Pulmonary artery endothelial cell (primary cell): ENCODE measurements at places on chromosomes 6 and 20.

DNA sequence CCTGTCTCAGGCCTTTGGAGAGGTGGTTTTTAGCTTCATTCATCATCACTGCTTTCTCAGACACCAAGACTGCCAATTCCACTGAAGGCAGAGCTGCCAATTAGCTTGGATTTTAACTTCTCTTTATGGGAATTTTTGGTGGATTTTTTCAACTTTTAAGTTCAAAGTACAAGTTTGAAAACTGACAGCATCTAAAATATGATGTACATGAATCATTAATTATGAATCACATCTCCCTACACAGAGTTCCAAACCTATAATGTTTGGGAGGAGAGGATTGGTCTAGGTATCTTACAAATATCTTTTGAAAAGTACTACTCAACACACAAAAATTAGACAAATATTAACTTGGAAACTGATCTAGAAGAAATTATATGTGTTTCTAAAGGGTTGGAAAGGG is 25.5 kb downstream of the CNKSR3 start:
- no peak for DNase-seq

DNA sequence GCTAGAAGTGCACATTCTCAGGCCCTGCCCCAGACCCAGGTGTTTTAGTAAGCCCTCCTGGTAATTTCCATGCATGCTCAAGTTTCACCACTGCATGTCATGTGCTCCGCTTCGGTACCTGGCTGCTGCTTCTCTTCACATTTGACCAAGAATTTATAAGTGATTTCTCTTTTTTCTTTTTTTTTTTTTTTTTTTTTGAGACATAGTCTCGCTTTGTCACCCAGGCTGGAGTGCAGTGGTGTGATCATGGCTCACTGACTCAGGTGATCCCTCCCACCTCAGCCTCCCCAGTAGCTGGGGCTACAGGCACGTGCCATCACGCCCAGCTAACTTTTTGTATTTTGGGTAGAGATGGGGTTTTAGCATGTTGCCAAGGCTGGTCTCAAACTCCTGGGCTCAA is 16.0 kb downstream of the TM9SF4 start:
- no peak for DNase-seq

DNA sequence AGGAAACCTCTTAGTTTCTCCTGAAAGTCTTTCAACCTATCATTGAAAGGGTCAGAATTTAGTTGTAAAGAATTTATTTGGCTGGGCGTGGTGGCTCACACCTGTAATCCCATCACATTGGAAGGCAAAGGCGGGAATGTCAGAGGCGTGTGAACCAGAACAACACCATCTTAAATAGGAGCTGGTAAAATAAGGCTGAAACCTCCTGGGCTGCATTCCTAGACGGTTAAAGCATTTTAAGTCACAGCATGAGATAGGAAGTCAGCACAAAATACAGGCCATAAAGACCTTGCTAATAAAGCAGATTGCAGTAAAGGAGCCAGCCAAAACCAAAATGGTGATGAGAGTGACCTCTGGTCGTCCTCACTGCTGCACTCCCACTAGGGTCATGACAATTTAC is 29.6 kb downstream of the OR2B2 start:
- DNase-seq, result no peak

GRCh38 chr6:25155211-25155610 is 124.0 kb upstream of the CARMIL1 start:
- no peak for DNase-seq

DNA sequence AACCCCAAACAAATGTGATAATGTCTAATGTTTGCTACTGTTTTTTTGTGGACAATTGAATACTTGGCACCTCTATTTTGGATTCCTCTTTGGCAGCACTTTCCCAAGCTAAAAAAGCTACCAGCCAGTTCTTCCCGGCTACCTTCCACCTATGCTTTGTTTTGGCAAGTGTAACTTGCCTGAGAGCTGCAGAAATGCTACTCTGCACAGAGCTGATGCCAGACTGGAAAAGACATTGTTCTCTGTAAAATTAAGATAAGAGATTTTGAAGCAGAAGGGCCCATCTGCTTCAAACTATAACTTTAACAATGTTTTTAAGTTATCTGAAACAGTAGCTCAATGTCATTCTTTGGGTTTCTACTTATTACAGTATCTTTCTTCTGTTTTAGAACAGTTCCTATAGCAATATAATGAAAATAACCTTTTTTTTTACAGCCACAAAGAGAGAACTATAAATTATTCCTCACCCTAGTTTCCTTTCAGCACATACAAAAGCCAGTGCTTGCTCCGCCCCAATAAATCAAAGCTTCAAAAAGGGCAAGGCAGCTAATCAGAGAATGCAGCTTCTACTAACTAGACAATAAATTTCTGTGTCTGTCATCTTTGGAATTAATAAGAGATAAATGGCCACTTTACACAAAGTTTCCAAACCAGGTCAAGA is 183.1 kb downstream of the UBE3D start:
- no peak for DNase-seq

- no peak for DNase-seq
These were observed 14.2 kb downstream of the RAB23 start for GRCh38 chr6:57207872-57208271.

DNA sequence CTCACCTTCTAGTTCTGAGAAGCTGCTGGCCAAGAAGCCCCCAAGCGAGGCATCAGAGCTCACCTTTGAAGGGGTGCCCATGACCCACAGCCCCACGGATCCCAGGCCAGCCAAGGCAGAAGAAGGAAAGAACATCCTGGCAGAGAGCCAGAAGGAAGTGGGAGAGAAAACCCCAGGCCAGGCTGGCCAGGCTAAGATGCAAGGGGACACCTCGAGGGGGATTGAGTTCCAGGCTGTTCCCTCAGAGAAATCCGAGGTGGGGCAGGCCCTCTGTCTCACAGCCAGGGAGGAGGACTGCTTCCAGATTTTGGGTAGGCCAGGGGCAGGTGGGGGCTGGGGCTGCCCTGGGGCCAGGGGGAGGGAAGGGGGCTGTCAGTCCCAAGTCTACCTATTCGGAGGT is 2.3 kb downstream of the MYLK2 start:
- no peak for DNase-seq

- no peak for DNase-seq
These were observed 6.0 kb downstream of the CST7 start for GRCh38 chr20:24955045-24955444.

DNA sequence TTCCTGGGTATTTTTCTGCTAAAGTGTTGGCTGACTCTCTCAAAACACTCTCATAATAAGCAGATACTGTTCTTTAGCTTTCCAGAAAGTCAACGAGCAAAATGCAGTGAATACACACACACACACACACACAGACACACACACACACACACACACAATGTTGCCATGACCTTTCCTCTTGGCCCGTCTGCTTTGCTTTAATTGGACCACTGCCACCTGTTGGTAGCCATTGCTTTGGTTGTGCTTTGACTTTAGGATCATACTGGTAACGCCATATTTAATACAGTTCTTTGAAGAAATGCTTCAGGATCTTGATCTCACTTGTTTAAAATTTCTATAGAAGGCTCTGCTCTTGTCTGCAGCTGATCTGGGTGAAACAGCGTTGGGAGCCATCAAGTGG is 4.4 kb downstream of the FIG4 start:
- DNase-seq, result no peak

- DNase-seq, result peak; percentile 46
These were observed 45.6 kb downstream of the LRRN4 start for GRCh38 chr20:6008254-6008653.

GRCh38 chr20:50415516-50416268 is 94.5 kb upstream of the PTPN1 start:
- peak; percentile 20 for DNase-seq

DNA sequence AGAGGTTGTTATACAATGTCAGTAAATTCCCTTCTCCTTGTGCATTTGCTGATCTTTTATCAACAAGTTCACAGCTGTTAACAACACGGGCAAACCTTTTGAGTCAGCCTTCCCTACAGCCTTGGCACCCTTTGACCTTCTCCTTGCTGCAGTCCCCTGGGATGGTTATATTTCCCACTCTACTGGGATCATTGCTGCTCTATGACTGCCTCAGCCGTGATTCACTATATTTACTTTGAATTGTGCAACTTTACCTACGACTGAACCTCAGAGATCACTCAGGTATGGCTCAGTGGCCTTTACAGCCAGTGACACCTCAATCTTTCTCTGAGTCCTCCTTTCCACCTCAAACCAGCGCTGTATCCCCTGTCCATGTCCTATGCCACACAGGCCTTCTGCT is 1293.3 kb downstream of the EPHA7 start:
- no peak for DNase-seq

DNA sequence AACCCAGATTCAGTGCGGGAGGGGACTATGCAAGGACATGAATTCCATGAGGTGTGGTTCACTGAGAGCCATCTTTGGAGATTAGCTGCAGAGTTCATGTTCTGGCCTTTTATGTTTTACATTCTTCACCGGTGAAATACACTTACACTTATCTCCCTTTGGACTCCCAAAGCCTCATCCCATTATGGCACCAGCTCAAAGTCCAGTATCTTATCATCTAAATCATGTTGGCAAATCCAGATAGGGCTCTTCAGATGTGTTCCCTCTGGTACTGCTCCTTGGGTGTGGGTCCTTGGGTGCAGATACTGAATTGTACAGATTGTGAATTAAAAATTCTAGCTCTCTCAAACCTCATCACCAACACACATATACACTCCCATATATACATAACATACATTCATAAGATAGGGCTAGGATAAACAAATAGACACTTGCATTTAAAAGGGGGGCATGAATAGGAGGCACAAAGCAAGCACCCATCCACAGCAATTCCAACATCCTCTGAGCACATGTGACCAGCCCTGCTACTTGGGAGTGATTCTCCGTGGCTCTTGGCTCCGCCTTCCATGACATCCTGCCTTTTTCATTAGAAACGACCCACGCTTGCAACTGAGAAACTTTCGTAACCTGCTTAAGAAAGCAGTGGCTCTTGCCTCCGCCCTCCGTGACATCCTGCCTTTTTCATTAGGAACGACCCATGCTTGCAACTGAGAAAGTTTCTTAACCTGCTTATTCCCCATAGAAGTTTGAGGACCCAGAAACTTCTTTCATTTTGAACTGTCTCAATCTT is 53.6 kb upstream of the LRRC1 start:
- no peak for DNase-seq

GRCh38 chr20:23180451-23180921 is 94.4 kb upstream of the CD93 start:
- DNase-seq, result no peak

DNA sequence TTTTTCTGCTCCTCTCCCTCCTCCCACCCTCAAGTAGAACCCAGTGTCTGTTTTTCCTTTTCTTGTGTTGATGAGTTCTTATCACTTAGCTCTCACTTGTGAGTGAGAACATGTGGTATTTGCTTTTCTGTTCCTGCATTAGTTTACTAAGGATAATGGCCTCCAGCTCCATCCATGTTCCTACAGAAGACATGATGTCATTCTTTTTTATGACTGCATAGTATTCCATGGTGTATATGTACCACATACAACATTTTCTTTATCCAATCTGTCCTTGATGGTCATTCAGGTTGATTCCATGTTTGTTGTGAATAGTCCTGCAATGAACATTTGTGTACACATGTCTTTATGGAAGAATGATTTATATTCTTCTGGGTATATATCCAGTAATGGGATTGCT is 81.0 kb downstream of the TOX2 start:
- no peak for DNase-seq

DNA sequence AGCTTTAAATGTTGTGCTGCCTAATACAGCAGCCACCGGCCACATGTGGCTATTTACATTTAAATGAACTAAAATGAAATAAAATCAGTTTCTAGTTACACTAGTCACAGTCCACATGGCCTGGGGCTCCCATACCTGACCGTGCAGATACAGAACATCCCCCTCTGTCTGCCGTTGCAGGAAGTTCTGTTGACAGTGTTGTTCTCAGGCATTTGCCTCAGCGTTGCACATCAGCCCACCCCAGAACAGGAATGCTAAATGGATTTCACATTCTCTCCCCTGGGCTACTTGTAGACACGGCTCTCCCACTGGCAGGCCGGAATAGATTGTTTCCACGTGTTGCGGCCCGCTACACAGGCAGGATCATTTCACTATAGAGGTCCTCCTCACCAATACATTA is 26.3 kb downstream of the JAG1 start:
- DNase-seq, result no peak

DNA sequence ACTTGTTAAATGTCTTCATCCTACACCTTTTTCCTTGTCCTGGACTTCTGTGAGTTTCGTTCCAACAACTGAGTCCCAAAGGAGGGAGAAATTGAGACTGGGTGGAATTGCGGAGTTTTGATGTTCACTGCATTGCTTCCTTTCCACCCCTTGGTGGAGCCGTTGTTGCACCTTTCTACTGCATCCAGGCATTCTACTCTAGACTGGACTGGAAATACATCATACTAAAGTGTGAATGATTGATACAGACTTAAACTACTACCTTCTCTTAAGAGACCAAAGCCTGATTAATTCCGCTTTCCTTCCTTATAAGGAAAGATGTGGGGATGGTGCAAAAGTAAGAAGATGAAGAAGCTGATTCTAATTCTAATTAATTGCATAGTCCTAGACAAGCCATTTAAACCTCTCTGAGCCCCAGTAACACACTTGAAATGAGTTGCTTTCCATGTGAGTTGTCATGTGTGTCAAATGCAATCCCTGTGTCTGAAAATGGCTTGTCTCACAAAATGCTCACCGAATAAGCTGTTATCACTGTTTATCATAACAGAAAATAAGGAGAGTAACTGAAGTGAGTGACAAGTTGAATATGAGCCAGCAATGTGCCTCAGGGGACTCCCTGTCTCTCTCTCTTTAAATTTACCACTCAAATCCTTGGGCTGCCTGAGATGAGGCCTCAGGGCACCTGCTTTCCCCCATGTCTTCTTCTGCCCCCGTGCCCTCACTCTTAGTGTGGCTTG is 338.3 kb upstream of the CHD6 start:
- DNase-seq, result no peak

DNA sequence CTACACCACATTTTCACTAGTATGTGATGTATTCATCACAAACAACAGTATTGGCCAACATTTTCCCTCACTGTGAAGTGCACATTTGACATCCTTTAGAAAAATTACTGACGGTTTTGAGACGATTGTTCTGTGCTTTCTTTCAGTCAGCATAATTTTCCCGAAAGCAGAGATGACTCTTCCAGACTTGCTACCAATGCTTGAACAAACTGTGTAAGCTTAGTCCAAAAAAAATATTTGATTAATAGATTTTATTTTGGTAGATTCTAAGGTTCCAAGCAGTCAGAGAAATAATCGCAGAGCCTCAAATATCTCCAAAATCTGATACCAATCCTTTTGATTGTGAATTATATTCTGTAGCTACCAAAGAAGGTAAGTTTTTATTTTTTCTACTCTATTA is 151.1 kb upstream of the ESR1 start:
- no peak for DNase-seq

DNA sequence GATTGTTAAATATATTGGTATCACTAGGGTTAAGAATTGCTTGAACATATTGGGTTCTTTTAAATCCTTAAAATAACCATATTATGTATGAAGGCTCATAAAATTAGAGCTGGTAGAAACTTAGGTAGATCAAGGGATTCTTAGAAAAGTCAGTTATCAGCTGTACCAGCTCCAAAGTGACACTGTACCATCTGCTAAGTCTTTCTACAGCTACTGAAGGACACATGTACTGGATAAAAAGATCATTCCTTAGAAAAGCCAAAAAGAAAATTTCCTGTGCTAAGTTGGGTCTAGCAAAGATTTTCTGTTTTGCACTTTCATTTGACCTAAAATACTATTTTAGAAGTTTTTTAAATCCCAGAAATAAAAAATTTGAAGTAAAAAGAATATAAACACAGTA is 130.4 kb downstream of the CD164 start:
- no peak for DNase-seq
